CD4-positive, alpha-beta T cell treated with Interleukin-2 at 100 ng/mL for 4 hours (primary cell): ENCODE measurements at places on chromosomes 13 and 19.
A peak's percentile ranks its signal among the peaks of the same experiment; 100 is the strongest.

- DNase-seq = no peak
Measured at GRCh38 chr19:47613165-47614020, 4.5 kb downstream of the BICRA start.

DNA sequence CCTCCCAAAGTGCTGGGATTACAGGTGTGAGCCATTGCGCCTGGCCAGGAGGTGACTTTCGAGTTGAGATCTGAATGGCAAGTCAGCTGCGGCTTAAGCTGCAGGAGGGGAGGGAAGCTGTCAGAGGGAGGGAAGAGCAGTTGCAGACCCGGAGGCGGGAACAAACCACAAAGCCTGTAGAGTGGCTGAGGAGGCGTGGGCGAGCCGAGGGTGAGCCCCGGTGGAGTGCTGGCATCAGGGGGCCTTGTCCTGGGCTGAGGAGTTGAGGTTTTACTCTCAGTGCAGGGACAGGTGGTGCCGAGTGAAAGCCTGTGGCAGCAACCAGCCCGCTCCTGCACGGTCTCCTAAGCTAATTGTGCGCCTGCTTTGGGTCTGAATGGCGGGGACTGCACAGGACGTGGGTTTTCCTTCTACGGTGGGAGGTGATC, 24.2 kb downstream of the PPP1R37 start:
- DNase-seq = peak; percentile 18

DNA sequence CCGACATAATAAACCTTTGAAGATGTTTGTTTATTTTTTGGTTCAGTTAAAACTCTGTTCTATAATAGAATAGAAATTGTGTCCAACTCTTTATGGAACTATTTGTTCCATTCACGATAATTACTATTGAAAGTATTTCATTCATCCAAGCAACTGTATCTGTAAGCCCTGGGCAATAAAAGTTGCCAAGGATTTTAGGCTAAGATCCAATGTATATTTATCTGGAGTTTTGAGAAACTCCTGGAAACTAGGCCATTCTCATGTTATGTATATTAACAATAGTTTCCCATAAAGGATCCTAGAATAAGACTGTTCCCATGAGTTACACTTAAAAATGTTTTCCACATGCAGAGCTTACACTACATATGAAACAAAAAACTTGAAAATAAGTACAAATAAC, 261.6 kb downstream of the SLITRK6 start:
- DNase-seq = no peak

GRCh38 chr13:114056205-114057013, 76.0 kb downstream of the RASA3 start:
- no peak for DNase-seq

DNA sequence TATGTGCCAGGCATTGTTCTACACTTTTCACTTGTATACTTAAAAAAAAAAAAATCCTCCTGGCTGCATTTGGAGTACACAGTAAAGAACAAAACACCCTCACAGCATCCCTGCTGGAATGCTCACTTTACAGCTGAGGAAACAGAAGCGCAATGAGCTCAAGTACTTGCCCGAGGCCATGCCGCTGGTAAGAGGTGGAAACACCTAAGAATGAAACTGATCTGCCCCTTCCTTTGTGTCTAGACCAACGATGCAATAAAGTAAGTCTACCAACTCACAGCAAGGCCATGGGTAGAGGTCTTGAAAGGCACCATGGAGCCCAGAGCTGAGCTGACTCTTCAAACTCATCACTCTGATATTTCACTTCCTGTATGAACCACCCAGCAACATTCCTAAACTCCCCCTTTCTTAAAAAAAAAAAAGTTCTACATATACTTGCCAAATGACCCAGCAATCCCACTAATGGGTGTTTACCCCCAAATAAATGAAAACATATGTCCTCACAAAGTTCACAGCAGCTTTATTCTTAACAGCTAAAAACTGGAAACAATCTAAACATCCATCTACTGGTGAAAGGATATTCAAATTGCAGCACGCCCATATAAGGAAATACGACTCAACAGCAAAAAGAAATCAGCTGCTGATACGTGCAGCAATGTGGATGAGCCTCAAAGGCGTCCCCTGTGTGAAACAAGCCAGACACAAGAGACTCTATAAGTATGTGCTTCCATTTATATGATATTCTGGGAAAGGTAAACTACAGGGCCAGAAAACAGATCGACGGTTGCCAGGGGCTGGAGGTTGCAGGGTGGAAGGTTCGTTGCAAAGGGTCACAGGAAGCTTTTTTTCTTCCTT, 236.6 kb upstream of the MAB21L1 start:
- DNase-seq = no peak

DNA sequence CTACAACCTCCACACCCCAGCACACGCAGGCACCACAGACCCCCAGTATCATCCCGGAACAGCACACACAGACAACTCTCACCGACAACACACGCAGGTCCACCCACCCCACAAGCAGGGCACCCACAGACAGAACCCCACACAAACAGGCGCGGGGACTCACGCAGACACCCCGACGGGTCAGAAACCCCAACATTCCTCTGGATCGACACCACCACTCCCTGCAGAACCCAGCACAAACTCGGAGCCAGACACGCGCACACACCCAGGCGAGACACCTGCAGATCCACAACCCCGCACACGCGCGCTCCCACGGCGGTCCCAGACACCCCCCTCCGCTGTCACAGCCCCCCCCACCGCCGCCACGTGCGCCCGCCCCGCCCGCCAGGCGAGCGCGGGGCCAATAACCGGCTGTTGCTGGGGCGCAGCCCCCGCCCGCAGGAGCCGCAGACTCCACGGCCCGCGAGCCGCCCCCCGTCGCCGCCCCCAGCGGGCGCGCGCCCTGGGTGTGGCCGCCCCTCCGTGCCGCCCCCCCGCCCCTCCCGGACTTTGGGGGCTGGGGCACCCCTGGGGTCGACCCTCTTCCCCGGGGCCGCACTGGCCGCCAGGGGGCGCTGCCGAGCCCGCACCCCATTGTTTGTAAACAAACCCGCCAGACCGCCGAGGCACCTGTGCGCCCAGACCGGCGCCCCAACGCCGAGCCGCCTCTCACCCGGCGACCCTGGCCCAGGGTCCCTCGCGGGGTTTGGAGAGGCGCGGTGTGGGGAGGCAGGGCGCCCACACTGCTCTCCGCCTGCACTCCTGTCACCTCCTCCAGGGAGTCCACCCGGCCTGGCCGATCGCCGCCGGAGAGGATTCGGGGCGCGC, 712 bp downstream of the BBC3 start:
- peak; percentile 80 for DNase-seq

- DNase-seq = no peak
Measured at GRCh38 chr19:6475321-6476108, 6.1 kb downstream of the DENND1C start.

DNA sequence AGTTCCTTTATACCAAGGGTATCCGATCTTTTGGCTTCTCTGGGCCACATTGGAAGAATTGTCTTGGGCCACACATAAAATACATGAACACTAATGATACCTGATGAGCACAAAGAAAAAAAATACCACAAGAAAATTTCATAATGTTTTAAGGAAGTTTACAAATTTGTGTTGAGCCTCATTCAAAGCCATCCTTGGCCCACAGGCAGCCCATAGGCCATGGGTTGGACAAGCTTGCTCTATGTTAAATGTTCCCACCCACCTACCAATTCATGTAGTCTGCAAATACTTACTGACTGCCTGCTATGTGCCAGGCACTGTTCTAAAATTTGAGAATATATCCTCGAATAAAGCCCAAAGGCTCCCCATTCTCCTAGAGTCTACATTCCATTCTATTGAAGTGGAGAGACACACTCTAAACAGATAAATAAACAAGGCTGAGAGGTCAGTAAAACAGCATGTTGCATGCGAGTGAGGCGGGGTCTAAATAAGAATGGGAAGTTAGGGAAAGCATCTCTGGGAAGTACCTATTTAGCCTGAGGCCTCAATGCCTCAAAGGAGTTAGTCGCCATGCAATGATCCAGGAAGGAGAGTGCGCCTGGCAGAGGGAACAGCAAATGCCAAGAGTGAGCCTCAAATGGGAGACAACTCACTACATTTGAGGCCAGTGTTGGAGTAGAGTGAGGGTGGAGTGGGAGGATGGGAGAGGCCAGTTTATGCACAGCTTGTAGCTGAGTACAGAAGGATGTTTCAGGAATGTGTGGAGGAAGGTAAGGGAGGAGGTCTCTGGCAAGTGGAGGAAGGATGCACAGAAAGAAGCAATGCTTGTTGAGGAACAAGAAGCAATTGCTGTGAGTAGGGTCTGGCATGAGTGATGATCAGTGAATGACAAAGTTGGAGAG, 52.5 kb upstream of the CLDN10 start:
- DNase-seq = no peak

- no peak for DNase-seq
Measured at GRCh38 chr13:97538203-97538602, 104.2 kb downstream of the RAP2A start.

DNA sequence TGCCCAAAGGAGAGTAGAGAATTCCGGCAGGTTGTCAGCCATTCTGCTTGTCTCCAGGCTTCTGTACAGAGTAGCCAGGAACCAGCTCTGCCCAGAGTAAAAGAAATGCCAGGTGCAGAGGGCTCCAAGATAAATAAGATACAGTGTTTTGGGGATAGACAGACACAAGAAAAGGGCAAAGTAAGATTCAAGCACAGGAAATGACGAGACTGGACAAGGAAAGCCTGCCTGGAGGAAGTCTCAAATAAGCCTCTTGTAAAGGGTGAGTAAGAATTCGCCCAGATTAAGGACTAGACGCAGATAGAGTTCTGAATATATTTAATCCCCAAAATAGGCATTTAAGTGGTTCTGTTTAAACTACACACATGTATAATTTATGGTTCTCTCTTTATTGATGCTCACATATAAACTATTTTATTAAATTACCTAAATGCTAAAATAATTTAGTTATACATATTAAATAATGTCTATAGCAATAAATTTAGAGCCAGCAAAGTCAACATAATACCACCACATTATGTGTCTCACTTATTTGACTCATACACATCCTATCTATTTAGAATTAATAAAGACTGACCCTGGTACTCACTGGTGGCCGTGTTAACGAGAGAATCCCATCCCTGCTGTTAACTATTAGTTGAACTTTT, 98.4 kb upstream of the RAP2A start:
- no peak for DNase-seq

DNA sequence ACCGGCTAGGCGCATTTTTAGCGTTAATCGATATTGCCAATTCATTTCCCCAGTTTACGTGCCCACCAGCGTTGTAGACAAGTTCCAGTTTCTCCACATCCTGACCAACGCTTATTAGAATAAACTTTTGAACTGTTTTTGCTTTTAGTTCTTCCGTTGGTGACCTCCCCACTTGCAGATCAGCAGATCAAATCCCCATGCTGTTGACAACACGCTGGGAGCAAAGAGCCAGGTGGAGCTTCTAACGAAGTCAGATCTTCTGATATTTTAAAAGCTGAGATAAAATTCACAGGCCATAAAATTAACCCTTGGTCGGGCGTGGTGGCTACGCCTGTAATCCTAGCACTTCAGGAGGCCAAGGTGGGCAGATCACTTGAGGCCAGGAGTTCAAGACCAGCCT, 21.2 kb downstream of the RCN3 start:
- no peak for DNase-seq

DNA sequence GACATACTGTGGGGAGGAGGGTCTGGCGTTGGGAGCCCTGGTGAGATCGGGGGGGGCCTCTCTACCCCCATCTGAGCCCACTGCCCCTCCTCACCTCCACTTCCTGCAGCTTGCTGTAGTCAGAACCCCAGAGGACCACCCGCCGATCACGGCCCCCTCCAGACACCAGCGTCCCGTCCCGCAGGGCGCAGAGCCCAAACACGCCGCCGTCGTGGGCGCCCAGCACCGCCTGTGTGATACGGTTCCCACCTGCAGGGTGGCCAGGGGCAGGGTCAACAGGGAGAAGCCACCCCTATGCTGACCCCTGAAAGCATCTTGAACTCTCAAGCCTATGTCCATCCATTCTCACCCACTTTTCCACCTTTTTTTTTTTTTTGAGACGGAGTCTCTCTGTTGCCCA, 17.8 kb downstream of the EML2 start:
- no peak for DNase-seq

- no peak for DNase-seq
Measured at GRCh38 chr13:27261396-27261795, 9.2 kb upstream of the RASL11A start.

DNA sequence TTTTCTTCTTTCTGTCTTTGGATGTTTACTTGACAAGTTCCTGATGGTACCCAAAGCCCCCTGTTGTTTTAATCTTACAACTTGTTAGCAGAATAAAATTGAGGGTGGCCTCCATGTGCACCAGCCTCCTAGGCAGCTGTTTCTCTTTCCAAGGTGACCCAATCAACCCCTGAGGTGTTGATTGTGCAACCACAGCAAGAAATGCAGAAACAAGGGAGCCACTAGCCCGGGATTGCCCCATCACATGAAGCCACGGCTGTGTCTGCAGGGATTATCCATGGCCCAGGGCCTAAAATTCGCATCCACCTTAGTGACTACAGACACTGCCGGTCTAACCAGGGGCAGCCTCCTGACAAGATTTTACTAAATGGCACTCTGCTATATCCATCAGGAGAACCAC, 14.4 kb downstream of the CEACAM4 start:
- DNase-seq = no peak

GRCh38 chr13:111424134-111424533, 103.7 kb downstream of the TEX29 start:
- no peak for DNase-seq

GRCh38 chr13:112101360-112101930, 34.5 kb downstream of the SOX1 start:
- no peak for DNase-seq

GRCh38 chr19:57841122-57841763, 8.4 kb upstream of the ZNF587 start:
- DNase-seq = no peak

DNA sequence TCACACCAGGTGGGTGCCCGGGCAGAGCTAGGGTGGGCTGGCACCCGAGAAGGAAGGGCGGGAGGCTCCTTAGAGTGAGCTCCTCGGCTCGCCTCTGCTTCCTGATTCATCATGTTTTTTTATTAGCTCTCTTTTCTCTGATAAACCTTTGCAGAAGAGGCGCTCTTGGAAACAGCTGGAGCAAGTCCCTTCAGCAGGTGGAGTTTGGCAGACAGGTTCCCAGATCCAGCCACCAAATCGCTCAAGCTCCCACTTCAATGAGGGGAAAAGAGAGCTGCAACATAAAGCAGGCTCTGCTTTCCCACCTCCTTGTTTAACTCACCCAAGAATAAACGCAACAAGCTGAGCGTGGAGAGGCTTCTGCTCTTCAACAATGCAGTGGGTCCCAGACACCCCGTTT, 244.8 kb downstream of the TSHZ3 start:
- no peak for DNase-seq

DNA sequence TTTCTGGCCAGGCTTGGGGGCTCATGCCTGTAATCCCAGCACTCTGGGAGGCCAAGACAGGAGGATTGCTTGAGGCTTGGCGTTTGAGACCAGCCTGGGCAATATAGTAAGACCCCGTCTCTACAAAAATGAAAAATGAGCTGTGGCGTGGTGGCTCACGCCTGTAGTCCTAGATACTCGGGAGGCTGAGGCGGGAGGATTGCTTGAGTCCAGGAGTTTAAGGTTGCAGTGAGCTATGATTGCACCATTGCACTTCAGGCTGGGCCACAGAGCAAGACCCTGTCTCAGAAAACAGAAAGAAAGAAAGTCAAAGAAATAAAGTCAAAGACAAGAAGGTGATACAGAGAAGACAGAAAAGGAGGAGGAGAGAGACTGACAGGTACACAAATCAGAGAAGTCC, 2.5 kb upstream of the CACNG6 start:
- no peak for DNase-seq
